Activated CD8-positive, alpha-beta memory T cell treated with anti-CD3 and anti-CD28 coated beads, Interleukin-2, amount 50 U/mL, for 4 hours (primary cell): ENCODE measurements at places on chromosomes 11 and 22.
A peak's percentile ranks its signal among the peaks of the same experiment; 100 is the strongest.

DNA sequence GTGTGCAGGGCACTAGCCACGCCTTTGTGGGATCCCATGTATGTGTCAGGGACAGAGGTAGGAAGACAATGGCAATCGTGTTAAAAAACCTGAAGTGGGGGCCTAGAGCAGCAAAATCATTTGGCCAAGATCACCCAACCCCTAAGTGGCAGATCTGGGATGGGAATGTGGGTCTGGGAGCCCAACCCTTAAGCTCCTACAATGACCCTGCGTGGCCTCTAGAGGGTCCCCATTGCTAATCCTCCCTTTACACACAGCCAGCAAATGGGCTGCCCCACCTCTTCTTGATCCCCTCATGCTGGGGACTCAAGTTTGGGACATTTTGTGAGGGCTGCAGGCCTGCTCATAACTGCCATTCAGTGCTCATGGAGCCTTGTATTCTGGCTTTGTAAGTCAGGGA lies 73.2 kb upstream of the SUSD2 start:
- DNase-seq, result no peak

DNA sequence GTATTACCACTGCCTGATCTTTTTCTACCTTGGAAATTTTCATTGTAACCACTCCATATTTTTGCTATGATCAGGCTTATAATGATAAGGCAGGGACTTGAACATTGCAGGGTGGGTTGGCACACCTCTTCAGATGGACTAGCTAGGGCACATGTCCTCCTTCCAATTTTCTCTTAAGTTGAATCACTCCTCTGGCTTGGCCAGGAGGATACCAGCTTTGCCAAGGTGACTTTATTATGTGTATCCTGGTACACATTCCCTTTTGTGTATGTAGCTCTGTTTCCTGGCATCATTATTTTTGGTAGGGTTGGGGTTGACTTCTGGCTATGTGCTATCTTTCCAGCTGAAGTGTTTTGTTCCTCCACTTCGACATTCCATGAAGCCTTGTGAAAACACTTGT lies 8.5 kb upstream of the LDLRAD3 start:
- no peak for DNase-seq

GRCh38 chr11:88552379-88553062 lies 215.0 kb upstream of the CTSC start:
- peak; percentile 45 for DNase-seq

DNA sequence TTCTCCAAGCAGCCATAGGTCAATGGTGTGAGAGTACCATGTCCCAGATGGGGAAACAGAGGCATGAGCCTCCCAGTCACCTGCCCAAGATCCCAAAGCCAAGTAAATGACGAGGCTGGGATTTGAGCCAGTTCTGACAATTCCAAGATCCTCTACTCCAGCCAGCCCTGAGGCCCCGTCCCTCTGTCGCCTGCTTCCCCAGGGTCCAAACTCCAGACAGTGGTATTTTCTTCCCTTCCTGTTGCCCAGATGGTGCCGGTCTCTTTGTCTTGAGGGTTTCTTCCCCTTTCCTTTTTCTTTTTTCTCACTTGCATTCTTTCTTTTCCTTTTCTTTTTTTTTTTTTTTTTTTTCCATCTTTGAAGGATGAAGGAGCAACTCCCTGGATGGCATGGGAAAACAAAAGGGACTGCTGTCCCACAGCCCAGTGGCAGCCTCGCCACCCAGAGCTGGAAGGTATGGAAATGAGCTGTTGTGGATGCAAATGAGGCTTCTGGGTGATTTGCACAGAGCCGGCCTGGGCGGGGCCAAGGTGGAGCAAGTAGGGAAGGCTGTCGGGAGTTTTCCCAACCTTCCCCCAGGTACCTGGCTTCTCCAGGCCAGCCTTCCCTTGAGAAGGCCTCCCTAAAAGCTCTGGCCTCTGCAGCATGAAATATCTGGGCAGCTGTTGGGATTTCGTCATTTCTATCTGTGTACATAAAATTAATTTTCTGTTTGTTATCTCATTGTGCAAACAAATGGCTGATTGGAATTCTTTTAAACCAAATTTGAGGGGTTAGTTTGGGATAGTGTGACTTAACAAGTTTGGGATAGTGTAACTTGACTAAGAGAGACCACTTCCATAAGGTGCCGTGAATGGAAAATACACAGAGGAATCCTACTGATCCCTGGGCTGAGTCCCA lies 146.8 kb downstream of the MN1 start:
- no peak for DNase-seq

GRCh38 chr11:15276621-15277020 lies 161.9 kb downstream of the INSC start:
- no peak for DNase-seq

GRCh38 chr11:57072640-57073039 lies 83.9 kb downstream of the OR5AK2 start:
- no peak for DNase-seq

DNA sequence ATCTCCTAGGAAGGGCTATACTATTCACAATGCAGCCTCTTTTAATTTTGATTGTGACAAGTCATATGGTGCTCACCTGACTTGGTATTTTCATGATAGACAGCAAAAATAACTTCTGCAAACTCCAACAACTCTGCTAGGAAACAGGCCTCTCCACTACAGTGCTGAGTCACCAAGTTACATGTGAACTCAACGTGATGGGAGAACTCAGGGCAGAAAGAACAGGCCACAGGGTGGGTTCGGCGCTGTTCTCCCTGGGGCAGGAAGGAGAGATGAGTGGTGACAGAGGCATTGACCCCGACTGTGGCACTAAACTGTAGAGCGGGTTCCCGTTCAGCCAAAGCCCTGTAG lies 76.6 kb upstream of the UCP3 start:
- no peak for DNase-seq

DNA sequence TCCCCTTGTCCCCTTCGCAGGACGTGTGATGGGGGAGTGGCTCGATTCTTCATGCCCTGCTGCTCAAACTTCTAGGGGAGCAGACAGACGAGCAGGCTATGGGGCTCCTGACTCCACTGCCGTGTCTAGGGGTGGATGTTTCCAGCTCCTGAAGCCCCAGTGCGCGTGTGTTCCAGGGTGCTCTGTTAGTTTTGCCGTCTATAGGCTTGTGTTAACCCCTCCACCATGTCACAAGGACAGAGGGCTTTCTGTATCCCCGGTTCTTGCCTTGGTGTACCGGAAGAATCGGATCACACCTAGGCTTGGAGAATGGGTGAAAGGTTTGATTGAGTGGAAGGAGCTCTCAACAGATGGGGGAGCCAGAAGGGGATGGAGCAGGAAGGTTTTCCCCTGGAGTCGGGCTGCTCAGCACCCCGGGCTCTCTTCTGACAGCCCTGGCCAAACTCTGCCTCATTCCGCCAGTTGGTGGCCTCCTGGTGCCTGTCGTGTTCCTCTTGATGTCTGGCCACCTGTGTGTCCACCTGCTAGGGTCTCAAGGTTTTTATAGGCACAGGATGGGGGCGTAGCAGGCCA lies 810.7 kb downstream of the BRD1 start:
- no peak for DNase-seq

GRCh38 chr22:48103126-48103875 lies 1340.9 kb downstream of the TBC1D22A start:
- DNase-seq, result no peak
